ENCODE measurements at places on chromosomes 5 and 9.
A peak's percentile ranks its signal among the peaks of the same experiment; 100 is the strongest.

DNA sequence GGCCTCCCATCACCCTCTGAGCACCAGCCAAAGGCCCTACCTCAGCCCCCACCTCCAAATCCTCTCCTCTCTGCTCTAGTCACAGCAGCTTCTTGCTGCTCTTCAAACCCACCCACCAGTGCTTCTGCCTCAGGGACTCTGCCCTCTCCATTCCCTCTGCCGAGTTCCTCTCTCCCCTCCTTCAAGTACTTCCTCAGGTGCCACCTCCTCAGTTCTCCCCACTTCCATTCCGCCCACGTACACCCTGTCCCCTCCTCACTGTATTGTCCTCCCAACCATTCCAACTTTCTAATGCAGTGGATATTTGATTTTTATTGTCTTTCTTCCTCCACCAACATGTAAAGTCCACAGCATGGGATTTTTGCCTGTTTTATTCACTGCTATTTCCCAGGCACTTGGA, 43.2 kb downstream of the C5orf15 start:
- no peak for DNase-seq

GRCh38 chr9:92718086-92719001, 46.3 kb downstream of the BICD2 start:
- no peak for DNase-seq

- no peak for DNase-seq
These were observed 50.8 kb downstream of the MRPL36 start for GRCh38 chr5:1748845-1749244.

- peak; percentile 35 for DNase-seq
These were observed at the start of gene FOXD1 for GRCh38 chr5:73448463-73449136. Gene FOXD1, minus strand, starts transcription at chr5:73448777. Its CDS starts 415 bp downstream, at chr5:73448362.

GRCh38 chr9:136994888-136995230, 1.5 kb downstream of the CLIC3 start:
- DNase-seq: no peak

DNA sequence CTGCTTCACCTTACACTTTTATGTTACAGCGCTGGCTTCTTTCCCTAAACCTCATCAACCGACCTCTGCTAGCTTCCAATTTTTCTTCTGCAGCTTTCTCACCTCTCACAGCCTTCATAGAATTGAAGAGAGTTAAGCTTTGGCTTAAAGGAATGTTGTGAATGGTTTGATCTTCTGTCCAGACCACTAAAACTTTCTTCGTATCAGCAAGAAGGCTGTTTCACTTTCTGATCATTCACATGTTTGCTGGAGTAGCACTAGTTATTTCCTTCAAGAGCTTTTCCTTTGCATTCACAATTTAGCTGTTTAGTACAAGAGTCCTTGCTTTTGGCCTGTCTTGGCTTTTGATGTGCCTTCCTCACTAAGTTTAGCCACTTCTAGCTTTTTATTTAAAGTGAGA, 49.5 kb downstream of the NR3C1 start:
- DNase-seq: no peak

- DNase-seq: no peak
These were observed 243.9 kb downstream of the TLE1 start for GRCh38 chr9:81445331-81445921.

GRCh38 chr5:169429044-169429443, 128.1 kb upstream of the SLIT3 start:
- DNase-seq: no peak

- no peak for DNase-seq
These were observed 5.0 kb upstream of the SLC34A1 start for GRCh38 chr5:177378884-177379883.

- no peak for DNase-seq
These were observed 33.3 kb downstream of the TDRD7 start for GRCh38 chr9:97445119-97445701.

GRCh38 chr5:111730659-111731382, 26.2 kb downstream of the NREP start:
- no peak for DNase-seq

DNA sequence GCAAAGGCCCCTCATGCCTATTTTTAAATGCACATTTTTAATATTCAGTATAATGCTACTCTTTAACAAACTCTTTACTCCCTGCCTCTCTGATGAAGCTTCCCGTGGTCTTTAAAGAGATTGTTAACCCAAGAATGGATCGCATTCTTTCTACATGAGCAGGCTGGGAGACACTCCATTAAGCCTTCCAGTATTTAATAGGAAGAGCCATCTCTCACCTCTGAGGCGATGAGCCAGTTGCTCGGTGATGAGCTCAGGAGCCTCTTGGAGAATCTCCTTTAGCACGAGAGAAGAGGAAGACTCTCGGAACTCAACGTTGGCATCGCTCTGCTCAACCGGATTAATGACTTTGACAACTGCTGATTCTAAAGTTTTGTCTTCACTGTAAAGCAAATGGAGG, 59.6 kb downstream of the PRUNE2 start:
- no peak for DNase-seq

- DNase-seq: no peak
These were observed 49.2 kb downstream of the KIAA1958 start for GRCh38 chr9:112535811-112536210.

DNA sequence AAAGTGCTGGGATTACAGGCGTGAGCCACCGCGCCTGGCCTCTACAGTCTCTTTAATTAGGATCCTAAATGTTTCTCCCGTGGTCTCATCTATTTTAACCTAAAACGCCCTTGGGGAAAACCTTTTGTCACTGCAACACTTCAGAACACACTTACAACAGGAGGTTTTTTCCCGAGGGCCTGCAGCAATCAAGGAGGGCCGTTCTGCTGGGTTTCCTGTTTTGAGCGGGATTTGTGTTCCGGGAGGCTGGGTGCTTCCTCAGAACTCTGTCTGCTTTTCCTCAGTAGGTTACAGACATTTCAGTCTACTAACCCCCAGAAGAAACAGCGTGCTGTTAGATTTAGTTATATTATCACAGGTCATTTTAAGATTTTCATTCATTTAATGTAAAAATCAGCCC, 65.4 kb upstream of the IRX4 start:
- no peak for DNase-seq

DNA sequence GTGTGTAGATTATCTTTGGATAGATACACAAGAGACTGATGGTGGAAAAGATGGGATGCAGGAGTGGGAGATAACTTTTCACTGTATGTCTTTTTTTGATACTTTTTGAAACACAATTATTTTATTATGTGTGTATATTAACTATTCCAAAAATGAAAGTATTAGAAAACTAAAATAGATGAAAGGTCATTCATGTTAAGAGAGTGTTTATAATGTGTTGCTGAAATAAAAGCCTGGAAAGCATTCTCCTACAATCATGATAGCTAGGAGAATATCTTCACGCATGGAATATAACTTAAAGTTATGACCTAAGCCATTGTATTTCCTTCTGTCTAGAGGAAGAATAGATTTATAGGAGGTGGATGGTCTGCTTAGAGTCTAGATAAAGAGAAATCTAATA, 154.8 kb upstream of the MAST4 start:
- no peak for DNase-seq

All from ovary (tissue), 10 donors.